ENCODE measurements at places on chromosomes 16 and 17.

- DNase-seq = no peak
These were observed 38.7 kb downstream of the SREBF1 start for GRCh38 chr17:17798010-17798556.

GRCh38 chr17:27853091-27853490 is 40.1 kb downstream of the LYRM9 start:
- no peak for DNase-seq

- no peak for DNase-seq
These were observed 7.5 kb upstream of the SMTNL2 start for GRCh38 chr17:4576729-4577322.

DNA sequence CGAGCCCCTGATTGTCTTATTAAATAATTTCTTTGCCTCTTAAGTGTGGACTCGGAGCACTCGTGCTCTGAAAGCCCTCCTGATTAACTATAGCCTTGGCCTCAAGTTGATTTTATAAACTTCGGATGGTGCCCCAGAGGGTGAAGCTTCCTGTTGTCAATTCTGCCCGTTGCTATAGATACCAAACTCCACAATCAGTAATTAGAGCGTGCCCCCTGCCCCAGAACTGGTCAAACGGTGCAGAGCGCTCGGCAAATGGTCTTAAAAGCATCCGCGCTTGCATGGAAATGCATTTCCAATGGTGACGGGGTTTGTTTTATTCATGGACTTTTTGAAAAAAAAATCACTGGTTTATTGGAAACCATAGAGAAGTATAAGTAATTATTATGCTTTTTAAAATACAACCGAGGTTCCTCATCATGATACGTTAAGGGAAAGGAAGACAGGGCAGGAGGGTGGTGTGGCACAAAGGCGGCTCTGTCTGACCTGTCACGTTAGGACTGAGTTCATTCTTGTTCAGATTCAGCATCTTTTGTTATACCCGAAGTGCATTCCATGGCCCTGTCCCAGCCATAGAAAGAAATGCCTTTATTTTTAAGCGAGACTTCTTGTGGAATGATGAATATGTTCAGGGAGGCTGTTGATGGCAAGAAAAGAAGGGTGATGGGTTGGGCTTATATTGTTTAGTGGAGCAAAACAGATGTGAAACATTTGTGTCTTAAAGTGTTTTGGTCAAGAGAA is 476.4 kb downstream of the MAF start:
- DNase-seq = no peak

DNA sequence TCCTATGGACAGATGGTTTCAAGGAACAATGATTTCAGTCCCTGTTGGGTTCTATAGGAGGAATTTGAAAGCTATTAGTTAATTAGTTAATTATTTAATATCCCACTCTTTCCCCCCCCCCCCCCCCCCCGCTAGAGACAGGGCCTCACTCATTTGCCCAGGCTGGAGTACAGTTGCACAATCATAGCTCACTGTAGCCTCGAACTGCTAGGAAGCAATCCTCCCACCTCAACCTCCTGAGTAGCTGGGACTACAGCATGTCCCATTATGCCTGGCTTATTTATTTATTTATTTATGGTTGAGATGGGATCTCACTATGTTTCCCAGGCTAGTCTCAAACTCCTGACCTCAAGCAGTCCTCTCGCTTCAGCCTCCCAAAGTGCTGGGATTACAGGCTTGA is 15.0 kb upstream of the TAT start:
- DNase-seq = no peak

DNA sequence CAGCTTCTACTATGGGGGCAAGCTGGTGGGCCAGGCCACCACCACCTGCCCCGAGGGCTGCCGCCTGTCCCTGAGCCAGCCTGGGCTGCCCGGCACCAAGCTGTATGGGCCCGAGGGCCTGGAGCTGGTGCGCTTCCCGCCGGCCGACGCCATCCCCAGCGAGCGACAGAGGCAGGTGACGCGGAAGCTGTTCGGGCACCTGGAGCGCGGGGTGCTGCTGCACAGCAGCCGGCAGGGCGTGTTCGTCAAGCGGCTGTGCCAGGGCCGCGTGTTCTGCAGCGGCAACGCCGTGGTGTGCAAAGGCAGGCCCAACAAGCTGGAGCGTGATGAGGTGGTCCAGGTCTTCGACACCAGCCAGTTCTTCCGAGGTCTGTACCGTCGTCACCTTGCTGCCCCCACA is 19.5 kb downstream of the IRF8 start:
- DNase-seq = no peak

- no peak for DNase-seq
These were observed 139.5 kb downstream of the MSI2 start for GRCh38 chr17:57395721-57396321.

GRCh38 chr17:1374431-1375177 is 25.4 kb downstream of the YWHAE start:
- DNase-seq = peak; percentile 42

DNA sequence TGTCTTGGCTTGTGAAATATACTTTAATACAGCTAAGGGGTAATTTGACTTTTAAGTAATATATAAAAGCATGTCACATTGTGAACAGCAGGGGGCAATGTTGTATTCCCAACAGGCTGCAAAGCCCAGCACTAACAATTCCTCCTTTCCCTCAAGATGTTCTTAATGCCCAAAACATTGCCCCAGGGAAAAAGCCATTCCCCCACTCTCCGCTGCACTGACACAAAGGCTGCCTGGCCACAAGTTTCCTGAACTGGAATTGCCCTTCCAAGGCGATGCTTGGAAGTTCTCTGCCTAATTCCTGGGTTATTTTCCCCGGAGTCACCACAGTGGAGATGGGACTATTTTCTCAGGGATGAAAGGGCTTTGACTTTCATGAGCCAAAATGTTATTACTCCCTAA is 27.2 kb downstream of the CLEC16A start:
- DNase-seq = peak; percentile 67

DNA sequence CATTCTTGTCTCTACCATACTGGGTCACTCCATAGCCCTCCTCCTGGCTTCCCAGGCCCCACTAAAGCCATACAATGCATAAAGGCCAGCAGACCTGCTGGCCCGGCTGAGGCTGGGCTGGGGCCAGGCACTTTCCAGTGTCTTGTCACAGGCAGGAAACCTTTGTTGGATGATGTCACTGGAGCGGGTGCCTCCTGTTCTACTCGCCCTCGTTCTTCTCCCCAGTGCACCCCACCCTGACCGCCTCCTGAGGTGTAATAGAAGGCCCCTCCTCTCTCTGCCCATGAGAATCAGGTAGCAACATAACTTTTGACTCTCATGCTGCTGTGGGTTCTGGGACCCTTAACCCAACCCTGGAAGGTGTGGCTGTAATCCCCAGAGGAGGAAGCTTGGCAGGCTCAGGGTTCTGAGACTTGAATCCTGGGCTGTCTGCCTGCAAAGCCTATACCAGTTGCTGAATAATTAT is 54.2 kb upstream of the IL34 start:
- no peak for DNase-seq

DNA sequence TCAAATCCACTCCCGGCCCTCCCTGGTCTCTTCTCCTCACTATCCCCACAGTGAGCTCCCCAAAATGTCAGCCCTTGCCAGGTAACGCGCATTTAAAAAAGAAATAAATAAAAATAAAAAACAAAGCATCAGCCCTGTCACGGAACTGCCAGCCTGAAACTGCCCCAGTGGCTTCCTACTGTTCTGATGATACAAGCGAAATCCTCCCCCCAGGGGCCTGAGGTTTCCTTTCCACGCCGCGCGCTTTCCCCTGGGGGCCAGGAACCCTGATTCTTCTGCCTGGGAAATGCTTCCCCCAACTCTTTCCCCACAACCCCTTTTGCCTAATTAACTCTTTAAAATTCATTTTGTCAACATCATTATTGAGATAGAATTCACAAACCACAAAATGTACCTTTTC is 12.2 kb upstream of the RPH3AL start:
- no peak for DNase-seq

GRCh38 chr17:73969956-73970355 is 233.5 kb upstream of the RPL38 start:
- no peak for DNase-seq

GRCh38 chr17:65783845-65784334 is 222.4 kb upstream of the AXIN2 start:
- peak; percentile 95 for DNase-seq

- DNase-seq = no peak
These were observed 383.0 kb downstream of the MAF start for GRCh38 chr16:79217375-79218011.

- DNase-seq = no peak
These were observed 301.1 kb upstream of the FOXF1 start for GRCh38 chr16:86209202-86209601.

GRCh38 chr17:18185391-18185790 is 1.8 kb downstream of the ALKBH5 start:
- no peak for DNase-seq

DNA sequence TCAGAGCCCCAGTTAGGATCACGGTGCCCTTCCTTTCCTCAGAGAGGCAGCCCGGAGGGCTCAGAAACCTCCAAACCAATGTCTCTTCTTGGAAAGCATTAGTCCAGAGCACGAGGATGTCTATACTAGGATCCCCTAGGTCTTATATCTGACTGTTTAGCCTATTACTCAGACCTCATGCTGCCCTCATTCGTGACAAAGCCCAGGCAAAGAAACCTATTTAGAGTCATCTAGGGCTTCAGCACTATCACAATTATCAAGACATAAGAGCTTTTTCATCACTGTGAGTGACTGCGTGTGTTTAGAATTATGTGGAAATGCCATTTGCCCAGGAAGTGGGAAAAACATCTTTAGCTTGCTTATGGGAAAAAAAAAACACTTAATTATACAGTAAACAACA is 159.8 kb upstream of the NOL11 start:
- DNase-seq = no peak

- no peak for DNase-seq
These were observed 19.7 kb downstream of the RABEP2 start for GRCh38 chr16:28905229-28905754.

DNA sequence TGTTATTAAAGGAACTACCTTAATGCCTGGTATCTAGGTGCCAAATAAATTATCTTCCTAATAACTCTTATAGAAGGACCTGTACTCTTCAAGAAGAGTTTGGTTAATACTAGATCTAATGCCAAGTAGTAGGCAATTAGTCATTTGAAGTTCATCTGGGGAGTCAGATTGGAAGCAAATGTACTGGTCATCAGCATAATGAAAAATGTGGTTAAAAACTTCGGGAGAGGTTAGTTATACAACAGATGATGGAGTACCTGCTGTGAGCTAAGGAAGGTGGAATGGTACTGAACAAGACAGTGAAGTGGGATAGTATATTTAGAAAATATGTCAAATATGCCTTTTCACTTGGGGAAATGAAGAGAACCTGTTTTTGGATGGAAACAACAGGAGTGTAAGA is 49.2 kb downstream of the TNRC6A start:
- DNase-seq = no peak

DNA sequence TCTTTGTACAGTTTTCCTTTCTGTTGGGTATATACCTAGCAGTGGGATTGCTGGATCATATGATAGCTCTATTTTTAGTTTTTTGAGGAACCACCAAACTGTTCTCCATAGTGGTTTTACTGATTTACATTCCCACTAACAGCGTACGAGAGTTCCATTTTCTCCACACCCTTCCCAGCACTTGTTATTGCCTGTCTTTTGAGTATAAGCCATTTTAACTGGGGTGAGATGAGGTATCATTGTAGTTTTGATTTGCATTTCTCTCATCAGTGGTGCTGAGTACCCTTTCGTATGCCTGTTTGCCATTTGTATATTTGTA is 887 bp upstream of the EVI2B start:
- DNase-seq = no peak

DNA sequence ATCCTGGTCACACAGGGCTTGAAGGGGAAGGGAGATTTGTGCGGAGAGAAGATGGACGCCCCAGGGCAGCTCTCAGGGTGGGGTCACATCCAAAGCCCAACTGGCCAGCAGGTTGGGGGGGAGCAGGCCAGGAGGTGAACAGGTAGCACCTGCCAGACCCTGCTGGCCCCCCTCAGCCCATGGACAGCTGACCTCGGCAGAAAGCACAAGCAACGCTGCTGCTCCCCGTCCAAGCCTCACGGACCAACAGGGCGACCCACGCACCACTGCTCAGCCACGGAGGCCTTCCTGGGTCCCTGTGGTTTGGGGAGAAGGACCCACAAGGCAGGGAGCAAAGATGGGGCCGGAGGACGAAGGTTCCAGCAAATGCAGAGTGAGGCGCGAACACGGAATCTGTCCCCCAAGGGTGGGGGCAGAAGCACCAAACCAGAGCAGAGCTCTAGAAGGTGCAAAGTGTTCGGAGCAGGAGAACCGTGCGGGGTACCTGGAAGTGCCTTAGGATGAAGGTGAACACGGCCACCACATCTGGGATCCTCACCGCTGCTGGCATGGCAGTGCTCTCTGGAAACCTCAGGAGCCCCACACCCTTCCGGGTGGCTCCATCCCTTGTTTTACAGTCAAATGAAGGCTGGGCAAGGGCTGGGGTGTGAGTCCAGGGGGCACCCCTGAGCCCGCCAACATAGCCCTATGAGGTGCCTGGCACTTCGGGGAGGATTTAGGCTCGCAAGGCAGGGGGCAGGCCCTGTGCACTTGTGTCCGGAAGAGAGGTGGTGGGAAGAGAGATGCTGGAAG is 17.9 kb downstream of the CEP295NL start:
- DNase-seq = no peak

GRCh38 chr17:81468770-81469121 is 43.9 kb downstream of the ACTG1 start:
- no peak for DNase-seq

DNA sequence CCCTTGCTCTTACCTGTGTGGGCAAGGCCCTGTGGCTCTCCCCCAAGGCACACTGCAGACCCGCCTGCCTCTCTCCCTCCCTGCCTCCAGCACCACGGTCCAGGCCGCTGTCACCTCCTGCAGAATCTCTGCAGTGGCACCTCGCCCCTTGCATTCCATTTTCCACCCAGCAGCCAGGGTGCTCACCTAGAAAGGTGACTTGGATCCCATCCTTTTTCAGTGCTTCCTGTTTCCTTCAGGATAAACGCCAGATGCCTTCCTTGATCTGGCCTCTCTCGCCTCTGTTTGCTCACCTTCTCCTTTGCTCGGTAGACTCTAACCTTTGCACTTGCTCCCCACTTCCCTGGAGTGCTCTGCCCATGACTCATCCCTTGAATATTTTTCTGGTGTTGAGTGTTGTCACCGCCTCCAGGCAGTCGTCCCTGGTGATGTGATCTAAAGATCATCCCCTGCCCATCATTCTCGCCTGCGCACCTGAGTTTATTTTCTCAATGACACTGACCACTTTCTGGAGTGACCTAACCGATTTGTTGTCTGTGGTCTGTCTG is 79.2 kb upstream of the LGALS9 start:
- no peak for DNase-seq

- no peak for DNase-seq
These were observed 7.0 kb downstream of the CES5A start for GRCh38 chr16:55868137-55868536.

GRCh38 chr17:61000911-61001310 is 323.3 kb downstream of the BCAS3 start:
- DNase-seq = peak; percentile 29

- no peak for DNase-seq
These were observed 10.5 kb downstream of the TIMM22 start for GRCh38 chr17:1007310-1008007.

- DNase-seq = no peak
These were observed 7.8 kb upstream of the N4BP1 start for GRCh38 chr16:48617711-48618148.

GRCh38 chr17:17837380-17837821 is 615 bp upstream of the SREBF1 start:
- DNase-seq = no peak

GRCh38 chr17:72422505-72423285 is 301.9 kb downstream of the SOX9 start:
- peak; percentile 83 for DNase-seq
